Activated naive CD4-positive, alpha-beta T cell (primary cell): ENCODE measurements at places on chromosomes 3 and 15.

GRCh38 chr15:78624651-78625590, 4.1 kb upstream of the CHRNA3 start:
- DNase-seq = no peak

- DNase-seq = no peak
Observed at GRCh38 chr3:63232764-63233396, 45.2 kb upstream of the SYNPR start.

GRCh38 chr3:189267981-189268613, 96.3 kb downstream of the TPRG1 start:
- no peak for DNase-seq

GRCh38 chr3:111577798-111578685, 17.1 kb downstream of the ZBED2 start:
- no peak for DNase-seq

DNA sequence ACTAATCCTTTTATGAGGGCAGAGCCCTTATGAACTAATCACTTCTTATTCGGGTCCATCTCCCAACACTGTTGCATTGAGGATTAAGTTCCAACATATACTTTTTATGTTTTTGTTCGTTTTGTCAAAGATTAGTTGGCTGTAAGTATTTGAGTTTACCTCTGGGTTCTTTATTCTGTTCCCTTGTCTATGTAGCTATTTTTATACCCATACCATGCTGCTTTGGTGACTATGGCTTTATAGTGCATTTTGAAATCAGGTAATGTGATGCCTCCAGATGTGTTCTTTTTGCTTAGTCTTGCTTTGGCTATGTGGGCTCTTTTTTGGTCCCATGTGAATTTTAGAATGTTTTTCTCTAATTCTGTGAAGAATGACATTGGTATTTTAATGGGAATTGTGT, 166.4 kb upstream of the KCNMB2 start:
- DNase-seq = no peak

DNA sequence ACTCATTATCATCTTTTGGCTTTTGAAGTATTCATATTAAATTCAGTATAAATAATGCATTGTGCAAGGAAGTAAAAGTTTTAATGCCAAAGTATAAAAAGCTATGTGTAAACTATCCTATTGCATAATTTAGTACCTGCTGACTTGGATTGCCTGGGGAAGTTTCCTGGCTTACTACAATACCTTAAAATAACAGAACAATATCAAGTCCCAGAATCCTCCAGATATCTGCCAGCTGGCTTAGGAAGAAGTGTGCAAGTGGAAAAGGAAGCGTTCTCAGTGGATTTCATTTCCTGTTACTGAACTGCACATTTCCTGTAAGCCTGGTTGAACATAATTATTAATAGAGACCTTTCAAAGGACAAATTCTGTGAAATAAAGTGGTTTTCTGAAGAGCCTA, 236.7 kb downstream of the ADAMTSL3 start:
- no peak for DNase-seq

DNA sequence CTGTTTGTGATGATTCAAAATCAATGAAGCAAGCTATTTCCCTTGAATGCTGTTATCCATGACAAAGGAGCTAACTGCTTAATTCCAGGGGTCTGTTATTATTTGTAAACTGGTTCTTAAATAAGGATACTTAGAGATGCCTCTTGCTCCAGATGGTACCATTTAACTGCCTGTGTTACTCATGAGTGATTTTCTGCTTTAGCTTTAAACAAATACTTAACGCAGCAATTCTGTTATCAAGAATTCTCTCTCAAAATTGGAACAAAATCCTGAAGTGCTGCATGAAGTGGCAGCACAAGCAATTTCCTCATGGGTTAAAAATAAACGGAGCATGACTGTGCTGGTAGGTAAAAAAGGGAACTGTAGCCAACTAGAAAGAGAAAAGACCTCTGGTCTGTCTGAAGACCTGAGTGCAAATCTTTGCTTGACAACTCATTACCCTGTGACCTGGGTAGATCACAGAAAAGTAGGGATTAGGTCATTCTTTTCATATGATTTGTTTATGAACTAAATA, 62.5 kb upstream of the GBE1 start:
- no peak for DNase-seq

DNA sequence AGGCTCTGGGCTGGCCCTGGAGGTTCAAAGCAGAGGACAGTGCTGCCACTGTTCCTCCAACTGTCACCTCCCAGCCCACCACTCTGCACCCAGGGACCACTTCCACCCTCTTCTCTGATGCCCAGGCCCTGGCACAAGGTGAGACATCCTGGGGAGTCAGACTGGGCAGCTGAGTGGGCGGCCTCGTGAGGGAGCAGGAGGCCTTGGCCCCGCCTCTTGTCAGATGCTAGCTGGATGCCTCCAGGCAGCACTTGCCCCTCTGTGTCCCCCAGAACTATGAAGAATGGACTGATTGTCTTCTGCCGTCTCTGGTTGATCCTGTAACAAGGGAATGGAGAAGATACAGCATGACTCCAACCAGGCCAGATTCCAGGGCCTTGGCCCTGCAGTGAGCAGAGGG, 191.0 kb upstream of the LINGO1 start:
- no peak for DNase-seq

GRCh38 chr15:39721893-39722292, 60.7 kb downstream of the FSIP1 start:
- DNase-seq = no peak

DNA sequence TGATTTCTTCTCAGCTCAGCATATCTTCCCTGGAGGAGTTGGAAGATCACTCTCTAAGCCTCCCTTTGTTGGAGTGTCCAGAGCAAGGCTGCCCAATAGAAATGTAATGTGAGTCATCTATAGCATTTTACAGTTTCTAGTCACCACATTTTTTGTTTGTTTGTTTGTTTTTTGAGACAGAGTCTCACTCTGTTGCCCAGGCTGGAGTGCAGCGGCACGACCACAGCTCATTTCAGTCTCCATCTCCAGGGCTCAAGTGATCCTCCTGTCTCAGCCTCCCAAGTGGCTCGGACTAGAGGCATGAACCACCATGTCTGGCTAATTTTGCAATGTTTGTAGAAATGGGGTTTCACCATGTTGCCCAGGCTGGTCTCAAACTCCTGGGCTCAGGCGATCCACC, 21.3 kb downstream of the KLHL6 start:
- no peak for DNase-seq

DNA sequence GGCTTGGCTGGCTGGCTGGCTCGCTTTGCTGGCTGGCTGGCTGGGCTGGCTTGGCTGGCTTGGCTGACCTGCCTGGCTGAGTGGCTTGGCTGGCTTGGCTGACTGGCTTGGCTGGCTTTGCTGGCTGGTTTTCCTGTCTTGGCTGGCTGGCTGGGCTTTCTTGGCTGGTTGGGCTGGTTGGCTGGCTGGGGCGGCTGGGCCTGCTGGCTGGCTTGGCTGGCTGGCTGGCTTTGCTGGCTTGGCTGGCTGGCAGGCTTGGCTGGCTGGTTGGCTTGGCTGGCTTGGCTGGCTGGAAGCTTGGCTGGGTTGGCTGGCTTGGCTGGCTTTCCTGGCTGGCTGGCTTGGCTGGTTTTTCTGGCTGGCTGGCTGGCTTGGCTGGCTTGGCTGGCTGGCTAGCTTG, 435.6 kb downstream of the GOLGA6L6 start:
- DNase-seq = no peak

DNA sequence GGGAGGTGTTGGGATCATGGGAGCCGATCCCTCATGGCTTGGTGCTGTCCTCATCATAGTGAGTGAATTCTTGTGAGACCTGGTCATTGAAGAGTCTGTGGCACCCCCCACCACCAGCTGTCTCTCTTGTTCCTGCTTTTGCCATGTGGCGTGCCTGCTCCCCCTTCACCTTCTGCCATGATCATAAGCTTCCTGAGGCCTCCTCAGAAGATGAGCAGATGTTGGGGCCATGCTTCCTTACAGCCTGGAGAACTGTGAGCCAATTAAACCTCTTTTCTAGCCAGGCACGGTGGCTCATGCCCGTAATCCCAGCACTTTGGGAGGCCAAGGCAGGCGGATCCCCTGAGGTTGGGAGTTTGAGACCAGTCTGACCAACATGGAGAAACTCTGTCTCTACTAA, 37.0 kb upstream of the CGNL1 start:
- no peak for DNase-seq

DNA sequence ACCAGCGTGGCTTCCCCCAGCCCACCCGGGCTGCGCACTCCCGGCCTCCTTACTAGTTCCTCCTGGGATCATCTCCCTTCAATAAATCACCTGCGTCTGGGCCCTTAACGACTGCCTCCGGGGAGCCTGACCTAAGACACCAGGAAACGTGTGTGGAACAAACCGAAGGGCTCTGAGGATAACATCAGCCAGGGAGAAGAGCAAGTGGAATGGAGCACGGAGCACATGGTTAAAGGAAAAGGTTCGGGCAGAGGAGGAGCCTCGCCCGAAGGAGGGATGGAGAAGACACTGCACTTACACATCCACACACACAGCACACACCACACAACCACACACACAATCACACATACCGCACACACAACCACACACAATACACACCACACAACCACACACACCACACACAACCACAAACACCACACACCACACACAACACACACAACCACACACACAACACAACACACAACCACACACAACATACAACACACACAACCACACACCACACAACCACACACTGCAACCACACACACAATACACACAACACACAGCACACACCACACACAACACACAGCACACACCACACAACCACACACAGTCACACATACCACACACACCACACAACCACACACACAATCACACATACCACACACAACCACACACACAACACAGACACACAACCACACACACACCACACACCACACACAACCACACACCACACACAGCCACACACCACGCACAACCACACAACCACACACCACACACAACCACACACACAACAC, 24.7 kb downstream of the CPN2 start:
- no peak for DNase-seq

DNA sequence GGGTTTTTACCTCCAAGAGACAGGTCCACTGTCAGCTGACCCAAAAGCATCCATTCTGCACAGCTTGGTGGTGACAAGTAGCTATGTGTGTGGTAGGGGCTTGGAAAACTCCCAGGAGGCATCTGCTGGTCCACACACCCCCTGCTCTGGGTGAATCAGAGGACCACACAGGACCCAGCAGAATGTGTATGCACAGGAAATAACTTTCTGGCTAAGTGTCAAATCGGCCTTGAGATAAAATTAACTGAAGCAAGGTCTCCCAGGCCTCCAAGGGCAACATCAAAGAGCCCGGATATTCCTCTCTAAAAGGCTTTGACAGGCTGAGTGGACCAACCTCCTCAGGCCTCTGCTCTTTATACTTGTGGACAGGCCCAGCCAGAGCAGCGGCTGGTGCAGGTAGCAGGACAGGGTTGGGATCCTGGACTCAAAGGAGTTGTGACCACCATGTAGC, 66.5 kb downstream of the CTNNB1 start:
- no peak for DNase-seq

DNA sequence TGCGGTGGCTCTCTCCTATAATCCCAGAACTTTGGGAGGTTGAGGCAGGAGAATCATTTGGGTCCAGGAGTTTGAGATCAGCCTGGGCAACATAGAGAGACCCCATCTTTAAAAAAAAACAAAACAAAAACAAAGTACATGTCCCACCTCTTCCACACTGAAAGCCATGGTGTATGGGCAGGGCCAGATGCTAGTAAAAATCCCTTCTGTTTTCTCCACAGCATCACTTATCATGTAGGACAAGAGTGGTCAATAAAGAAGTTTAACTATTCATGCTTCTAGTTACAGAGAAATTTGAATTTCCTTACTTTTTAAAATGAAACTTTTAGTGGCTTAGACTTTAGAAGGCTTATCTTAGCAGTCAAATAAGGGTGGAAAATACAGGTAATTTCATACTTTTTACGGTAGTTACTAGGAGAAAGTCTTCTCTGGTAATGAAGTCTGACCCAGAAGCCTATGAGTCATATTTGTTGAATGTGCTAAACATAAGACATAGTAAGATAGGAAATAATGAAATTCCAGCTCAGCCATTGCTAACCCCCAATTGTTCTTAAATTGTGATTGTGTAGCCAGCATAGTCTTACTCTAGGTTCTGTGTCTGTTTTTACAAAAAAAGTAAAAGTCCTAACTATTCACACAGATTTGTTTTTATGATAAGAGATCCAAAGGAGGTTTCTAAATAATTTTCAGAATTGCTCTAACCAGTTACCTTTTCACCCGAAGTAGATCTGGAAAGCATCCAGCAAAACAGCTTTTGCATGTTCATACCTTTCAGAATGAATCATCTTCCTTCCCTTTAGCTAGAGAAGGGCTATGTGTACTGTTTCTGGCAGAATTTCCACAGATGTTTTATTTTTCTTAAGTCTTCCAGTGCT, 16.4 kb upstream of the ZNF609 start:
- no peak for DNase-seq

- DNase-seq = no peak
Observed at GRCh38 chr15:34078900-34079299, 22.8 kb downstream of the EMC7 start.

- DNase-seq = no peak
Observed at GRCh38 chr3:135246027-135246426, 451.0 kb downstream of the EPHB1 start.

GRCh38 chr3:151198849-151199248, 4.2 kb downstream of the GPR171 start:
- no peak for DNase-seq

- no peak for DNase-seq
Observed at GRCh38 chr3:124920718-124921117, 13.8 kb downstream of the MUC13 start.

DNA sequence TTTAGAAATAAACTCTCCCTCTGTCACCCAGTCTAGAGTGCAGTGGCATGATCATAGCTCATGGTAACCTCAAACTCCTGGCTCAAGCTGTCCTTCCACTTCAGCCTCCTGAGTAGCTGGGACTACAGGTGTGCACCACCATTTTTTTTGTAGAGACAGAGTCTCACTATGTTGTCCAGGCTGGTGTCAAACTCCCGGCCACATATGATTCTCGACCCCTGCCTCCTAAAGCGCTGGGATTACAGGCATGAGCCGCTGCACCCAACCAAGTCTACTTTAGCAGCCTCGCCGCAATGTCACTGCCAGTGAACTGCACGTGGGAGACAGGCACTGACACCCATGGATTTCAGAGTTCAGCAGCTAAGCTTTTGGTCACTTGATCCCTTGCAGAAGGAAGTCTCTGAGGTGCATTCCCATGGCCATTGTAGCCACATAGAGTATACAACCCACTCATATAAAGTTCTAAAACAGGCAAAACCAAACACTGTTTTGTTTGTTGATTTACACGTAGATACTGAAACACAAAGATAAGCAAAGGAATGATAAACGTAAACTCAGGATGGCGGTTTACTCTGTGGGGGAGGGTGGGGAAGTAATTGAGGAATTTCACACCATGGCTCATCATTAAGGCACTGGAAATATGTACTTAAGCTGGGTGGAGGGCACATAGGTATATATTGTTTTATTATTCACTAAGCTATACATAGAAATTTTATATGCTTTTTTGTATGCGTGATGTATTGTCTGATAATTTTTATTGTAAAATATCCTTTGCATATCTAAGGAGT, 115.0 kb downstream of the MEX3B start:
- DNase-seq = no peak

- no peak for DNase-seq
Observed at GRCh38 chr15:80163897-80164296, 11.1 kb downstream of the FAH start.

DNA sequence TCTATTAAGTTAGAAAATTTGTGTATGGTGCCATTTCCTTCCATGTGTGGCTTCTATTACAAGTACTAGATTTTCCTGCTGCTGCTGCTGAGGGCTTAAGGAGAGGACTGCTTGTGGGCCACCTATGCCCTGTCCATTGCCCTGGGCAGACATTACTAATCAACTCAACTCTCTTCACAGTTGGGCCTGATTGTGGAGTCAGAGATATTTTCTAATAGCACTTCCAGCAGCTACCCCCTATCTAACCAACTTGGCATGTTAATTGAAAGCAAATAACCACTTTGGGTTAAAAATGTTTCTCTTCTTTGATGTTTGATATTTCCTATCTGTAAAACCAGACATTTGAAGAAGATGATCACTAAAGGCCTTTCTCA, 242.0 kb downstream of the EDEM1 start:
- DNase-seq = no peak
